ENCODE measurements at places on chromosomes 2 and 18.

- no peak for DNase-seq
Observed at GRCh38 chr2:207506426-207506825, 23.3 kb upstream of the CREB1 start.

GRCh38 chr2:109173311-109174171 lies 44.5 kb downstream of the SH3RF3 start:
- peak; percentile 90 for DNase-seq

- no peak for DNase-seq
Observed at GRCh38 chr2:223196331-223196730, 144.3 kb downstream of the KCNE4 start.

GRCh38 chr2:38145236-38145635 lies 69.3 kb upstream of the CYP1B1 start:
- no peak for DNase-seq

GRCh38 chr2:29774624-29775023 lies 146.8 kb downstream of the ALK start:
- no peak for DNase-seq

GRCh38 chr18:2337552-2338141 lies 233.7 kb downstream of the METTL4 start:
- no peak for DNase-seq

GRCh38 chr2:34601561-34601960 lies 1002.5 kb upstream of the FAM98A start:
- no peak for DNase-seq

- DNase-seq, result no peak
Observed at GRCh38 chr2:201892516-201892915, 86.2 kb downstream of the CDK15 start.

- no peak for DNase-seq
Observed at GRCh38 chr2:27312152-27312551, 3.9 kb upstream of the UCN start.

DNA sequence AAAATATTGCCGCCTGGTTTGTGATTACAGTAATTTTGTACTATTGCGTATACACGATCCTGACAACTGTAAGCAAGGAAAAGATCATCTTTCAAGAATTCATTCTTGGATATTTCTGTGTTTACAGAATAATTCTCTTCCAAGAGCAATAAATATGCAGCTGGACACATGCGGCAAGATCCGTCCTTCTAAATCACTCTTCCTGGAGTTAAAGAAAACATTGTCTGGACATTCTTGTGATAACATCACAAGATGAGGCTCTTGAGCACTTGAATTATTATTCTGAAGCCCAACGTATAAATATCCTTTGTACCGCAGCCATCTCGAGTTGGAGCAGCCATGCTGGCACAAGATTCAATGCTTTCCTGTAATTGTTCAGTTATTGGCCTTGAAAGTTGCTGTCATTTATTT lies 9.9 kb downstream of the FHL2 start:
- DNase-seq, result no peak

DNA sequence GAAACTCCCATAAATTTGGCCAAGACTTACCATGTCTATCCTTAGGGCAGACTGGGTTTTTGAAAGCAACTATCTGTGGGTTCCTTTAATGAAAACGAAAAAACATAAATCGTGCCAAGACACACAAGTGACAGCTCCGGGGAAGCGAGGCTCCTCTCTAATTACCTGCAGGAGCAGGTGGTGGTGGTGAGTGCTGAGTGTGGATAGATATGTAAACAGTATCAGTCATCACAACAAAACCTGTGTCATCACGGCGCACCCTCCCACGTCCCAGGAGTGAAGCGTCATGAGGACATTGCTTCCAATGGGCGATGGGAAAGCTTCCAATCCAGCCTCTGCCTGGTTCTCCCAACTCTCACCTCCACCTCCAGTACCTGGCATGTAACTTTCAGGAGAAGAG lies 31.3 kb downstream of the ACKR3 start:
- DNase-seq, result no peak

DNA sequence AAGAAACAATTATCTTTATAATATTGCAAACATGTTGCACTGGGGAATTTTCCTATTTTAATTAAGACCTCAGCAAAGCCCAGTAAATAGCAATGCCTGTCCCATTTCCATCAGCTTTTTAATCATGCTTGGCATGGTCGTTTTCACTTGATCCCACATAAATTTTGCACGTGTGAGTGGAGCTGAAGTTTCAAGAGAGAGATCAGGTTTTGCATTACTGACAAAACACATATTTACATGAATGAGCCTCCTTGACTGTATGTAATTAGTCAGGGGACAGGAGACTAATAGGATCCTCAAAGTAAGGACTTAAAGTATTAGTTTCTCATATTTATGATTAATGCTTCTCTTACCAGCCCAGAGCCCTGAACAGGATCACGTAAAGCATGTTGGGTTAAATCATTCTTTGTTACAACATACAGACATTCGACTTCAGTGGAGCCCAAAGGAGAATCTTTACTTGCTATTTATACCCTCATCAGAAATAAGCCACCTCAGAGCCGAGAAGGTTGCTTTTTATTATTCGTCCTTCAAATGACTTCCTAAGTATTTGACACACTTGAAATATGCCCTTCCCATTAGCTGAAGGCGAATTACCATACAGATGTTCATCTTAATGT lies 711.3 kb downstream of the GALR1 start:
- DNase-seq, result no peak

- no peak for DNase-seq
Observed at GRCh38 chr2:6810961-6811360, 54.7 kb downstream of the CMPK2 start.

- no peak for DNase-seq
Observed at GRCh38 chr2:240431271-240431660, 4.2 kb upstream of the GPC1 start.

DNA sequence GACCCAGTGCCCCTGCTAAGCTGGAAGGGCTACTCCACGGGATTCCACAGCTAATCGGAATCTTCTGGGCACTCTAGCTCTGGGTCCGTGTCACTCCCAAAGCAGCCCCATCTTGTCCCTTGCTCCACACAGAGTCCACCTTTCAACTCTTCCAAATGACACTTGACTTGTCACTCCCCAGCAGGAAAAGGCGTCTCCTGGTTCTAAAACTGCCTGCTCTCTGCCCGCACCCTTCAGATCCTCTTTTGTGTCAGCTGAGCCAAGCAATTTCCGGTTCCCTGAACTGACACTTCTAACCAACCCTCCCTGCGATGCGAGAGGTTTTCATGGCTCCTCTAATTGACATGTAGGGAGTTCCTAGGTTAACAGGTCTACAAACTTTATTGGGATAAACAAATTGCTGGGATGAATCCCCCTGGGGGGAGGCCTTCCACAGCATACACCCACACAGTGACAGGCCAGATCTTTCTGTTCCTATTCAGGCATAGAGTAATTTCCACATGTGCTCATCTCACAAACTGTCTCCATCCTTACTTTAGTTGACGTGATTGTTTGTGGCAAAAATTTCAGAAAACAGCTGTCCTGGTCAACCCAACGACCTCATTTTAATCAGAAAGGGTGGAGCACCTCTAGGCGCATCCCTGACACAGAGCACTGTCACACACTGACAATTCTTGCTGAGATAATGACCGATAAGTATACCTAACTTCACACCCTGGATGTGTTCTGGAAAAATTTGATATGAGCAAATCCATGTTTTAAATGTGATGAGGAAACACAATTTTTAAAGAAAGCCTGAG lies 104.9 kb downstream of the RBMS1 start:
- DNase-seq, result no peak

GRCh38 chr2:240688553-240688919 lies 3.1 kb upstream of the AQP12A start:
- DNase-seq, result no peak

GRCh38 chr2:67436221-67436620 lies 39.1 kb downstream of the ETAA1 start:
- DNase-seq, result no peak

DNA sequence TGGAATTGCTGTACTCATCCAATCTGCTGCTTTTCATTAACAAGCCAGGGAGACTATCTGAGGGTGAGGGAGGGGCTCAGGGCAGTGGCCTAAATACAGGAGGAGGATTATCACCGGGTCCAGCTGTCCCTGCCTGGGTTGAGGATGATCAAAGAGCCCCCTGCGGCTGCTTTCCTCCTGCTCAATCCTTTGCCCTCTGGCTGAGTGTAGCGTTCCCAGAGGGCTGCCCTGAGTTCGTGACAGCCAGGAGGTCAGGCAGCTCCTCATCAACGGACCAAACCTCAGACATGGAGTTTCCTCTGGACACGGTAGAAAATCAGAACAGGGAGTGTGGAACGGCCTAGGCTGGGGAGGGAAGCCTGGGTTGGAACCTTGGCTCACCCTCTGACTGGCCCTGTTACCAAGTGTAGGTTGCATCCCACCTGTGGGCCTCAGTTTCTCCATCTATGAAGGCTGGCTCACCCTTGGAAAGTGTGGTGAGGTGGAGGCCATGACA lies 23.5 kb downstream of the CIB4 start:
- DNase-seq, result no peak
